H4 (cell line): ENCODE measurements at places on chromosomes 5 and 9. TPM values are rescaled to one million over a fixed set of nuclear protein-coding genes. Genes with fewer than 3 reads are reported as not detected.

- DNase-seq: no peak
Measured at GRCh38 chr5:45696206-45696836, at the start of gene HCN1. HCN1 (minus strand) TSS chr5:45696380.

- no peak for DNase-seq
Measured at GRCh38 chr5:139110526-139111168, 87.5 kb downstream of the SIL1 start.

DNA sequence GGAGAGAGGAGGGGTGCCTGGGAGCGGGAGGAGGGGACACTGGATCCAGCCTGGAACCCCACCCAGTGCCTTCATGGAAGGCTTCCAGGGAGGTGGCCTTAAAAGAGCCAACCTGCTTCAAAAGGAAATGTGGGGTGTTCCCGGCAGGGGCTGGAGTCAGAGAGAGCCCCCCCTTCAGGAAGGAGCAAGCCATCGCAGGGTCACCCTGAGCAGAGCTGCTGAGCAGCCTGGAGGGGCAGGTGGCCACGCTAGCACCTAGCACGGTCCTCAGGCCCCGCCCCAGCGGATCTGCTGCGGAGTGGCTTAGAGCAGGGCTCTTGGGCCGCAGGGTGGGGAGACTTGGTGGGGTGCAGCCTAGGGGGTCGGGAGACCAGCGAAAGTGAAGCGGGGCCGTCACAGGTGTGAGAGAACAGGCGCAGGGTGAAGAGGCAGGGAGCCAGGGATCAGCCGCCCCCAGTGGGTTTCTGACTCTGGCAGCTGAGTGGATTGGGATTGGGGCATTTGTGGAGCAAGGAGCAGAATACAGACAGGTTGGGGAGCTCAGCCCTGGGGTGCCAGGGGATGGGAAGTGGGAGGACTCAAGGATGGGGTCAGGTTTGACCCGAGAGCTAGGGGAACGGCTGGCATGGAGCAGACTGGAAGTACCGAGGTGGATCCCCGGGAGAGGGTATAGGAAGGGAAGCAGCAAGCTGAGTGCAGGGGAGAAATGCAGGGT, 1.5 kb downstream of the LCN2 start:
- no peak for DNase-seq

GRCh38 chr9:77374266-77374665, 196.9 kb downstream of the VPS13A start:
- no peak for DNase-seq

DNA sequence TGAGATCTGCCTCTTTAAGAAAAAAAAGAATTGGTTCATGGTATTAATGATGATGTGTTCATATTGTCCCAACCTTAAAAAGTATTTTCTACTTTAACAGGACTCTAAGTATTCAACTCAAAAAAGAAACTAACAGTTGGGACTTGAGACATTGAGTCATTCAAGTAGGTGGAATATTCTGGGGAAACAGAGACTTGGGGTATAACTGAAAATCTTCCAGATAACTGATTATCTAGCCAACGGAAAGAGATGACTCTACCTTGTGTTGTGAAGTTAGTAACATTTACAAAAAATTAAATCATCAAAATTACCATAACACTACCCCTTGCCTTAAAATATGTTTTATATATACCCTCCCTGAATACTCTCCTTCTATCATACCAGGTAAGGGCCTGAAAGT, 19.1 kb downstream of the OXCT1 start:
- no peak for DNase-seq

DNA sequence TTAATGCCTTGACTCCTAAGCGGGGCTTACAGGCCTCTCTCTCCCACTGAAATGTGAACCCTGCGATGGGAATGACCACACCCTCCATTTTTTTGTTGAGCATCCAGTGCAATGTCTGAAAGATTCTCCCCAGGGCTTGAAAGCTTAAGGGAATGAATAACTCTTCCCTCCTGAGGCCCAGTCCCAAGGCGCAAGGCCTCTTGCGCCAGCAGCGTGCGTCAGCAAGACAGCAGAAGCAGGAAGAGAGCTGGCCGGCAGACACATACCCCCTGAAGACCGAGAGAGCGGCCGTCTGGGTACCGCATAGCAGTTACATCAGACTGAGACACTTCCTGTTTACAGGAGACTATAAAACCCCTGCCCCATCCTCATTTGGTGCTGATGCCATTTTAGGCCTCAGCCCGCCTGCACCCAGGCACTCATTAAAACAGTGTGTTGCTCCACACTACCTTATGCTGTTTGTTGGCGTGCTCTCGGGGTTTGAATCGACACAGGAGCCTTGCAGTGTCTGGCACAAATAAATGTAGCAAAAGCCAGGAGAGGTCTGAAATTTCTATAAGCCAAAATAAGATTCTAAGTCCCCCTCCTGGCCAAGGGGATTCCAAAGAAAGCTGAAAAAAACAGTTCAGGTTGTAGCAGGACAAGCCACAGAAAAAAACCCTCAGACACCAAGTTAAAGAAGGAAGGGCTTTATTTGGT, 62.3 kb downstream of the GDNF start:
- DNase-seq: no peak

DNA sequence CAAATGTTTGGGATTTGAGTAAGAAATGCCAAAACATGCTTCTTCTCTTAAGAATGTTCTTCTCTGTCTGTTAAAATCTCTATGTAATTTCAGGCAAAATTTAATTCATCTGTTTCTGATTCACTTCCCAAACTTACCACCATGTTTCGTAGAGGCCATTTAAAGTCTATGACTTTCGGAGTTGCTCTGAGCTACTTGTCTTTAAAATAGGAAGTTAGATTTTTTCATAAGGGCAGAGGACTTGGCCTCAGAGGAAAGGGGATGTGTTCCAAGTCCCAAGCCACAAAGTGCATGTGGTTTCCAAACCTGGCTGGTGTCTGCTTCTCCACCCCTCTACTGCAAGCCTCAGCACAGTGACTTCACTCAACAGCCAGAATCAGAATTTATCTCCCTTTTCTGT, 111.3 kb upstream of the ADRA1B start:
- no peak for DNase-seq

GRCh38 chr9:69768716-69769115, 8.9 kb upstream of the PTAR1 start:
- DNase-seq: no peak

DNA sequence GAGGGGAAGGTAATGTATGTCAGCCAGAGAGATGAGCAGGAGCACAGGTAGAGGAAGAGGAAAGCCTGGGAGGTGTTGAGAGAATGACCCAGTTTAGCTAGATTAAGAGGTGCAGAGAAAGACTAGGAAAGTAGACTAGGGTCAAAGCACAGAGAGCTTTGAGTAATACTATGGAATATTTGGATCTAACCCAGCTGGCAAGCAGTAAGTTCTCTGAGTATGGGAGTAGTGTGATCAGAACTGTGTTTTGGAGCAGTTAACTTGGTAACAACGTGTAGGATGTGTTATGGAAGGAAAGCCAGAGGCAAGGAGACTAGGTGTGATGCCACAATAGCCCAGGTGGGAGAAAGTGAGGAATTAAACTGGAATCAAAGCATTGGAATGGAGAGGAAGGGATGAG, 84.9 kb upstream of the PTGER4 start:
- no peak for DNase-seq

DNA sequence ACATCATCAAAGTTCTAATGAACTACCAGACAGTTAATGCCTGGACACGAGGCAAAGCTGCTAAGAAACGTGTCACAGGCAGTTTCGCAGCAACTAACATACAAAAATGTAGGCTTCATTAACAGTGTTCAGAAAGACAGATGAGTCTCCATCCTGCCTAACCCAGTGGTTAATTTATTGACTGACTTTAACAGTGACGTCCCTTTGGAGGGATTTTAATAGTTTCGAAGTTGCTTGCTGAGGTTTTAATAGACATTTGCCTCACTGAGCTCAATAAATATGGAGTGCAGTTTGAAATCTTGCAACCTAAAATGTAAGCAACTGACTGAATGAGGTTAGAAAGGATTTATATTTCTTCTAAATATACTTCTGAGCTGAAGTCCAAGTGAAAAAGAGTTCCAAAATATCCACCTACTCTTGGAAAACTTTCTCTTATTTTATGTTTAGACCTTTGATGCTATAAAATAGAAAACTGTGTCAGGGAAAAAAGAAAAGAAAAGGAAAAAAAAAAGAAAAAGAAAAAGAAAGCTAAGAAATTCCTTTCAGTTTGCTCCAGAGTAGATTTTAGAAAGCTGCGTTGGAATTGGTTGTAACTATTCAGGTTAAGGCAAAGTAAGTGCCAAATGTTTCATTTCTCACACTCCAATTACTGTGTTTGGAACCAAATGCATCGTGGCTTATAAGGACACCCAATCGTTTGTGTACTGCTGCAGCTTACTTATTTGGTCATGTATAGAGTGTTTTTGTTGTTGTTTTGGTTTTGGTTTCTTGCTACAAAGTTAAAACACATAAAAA, 2016.6 kb downstream of the MAT2B start:
- DNase-seq: no peak

DNA sequence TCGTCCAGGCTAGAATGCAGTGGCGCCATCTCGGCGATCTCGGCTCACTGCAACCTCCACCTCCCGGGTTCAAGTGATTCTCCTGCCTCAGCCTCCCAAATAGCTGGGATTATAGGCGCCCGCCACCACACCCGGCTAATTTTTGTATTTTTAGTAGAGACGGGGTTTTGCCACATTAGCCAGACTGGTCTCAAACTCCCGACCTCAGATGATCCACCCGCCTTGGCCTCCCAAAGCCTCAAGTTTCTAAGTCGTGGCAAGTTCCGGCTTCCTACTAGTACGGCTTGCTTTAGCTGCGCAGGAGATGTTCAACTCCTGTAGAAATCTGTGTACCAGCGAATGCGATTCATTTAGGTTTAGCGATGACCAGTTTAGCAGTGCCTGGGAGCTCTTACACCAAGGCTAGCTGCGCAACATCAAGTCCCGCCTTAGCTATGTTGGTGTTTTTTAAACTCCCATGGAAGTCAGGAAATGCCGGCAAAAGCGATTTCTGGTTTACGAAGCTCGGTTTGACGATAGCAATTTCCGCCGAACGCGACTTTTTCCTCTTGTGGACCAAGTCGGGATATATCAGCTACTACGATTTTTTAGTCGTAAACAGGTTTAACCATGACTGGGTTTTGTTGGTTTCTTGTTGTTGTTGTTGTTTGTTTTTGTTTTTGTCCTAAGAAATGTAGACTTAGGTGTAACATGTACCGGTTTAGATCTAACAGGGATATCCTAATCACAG, 46.4 kb downstream of the ANXA2R start:
- peak; percentile 71 for DNase-seq

DNA sequence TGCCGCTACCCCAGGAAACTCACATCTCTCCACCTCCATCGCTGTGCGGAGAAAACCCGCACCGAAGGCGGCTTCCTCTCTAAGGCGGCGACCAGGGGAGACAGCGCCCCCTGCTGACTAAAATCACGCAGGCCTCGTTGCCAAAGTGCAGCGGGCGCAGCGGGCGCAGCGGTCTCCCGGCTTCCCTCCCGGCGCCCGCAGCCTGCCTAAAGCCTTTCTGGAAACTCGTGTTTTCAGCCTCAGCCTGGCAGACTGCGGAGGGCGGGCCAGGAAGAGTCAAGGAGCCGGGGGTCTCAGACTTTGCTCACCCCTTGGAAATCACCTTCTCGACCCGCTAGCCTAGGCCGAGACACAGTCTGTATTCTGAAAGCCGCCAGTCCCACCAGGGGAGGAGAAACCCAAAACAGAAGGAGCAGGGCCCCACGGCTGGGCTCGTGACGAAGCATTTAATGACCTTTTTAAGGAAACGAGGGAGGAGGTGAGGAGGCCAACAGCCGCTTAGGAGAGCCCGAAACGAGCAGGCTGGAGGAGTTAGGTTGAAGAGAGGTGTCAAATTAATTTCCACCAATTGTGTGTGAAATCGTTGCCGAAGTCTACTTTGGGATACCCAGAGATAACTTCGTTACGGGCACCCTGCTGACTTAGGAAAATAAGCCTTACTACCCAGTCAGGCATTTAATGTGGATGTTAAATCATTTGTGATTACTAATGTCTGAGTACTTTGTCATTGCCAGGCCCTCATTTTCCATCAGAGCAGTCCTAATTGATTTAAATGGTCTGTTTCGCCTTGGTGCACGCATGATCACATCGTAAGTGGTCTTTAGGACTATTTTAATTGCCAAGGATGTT, 7.3 kb upstream of the FOXB2 start:
- no peak for DNase-seq

GRCh38 chr5:36724467-36725332, 118.3 kb downstream of the SLC1A3 start:
- DNase-seq: no peak

DNA sequence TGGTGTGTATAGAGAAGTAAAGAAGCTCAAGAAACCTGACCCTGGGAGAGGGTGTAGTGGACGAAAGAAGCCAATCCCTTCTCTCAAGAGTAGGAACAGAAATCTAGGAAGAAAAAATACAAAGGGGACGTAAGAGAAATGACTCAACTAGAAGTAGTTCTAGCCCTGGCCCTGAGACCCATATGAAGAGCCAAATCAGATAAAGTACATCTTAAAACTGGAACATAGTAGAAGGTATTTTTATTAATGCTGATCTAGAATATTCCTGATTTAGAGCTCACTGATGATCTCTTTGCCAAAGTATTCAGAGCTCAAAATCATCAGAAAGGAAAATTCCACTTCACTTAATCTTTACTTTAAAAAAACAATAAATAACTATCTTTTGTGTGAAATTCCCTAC, 184.8 kb downstream of the MLLT3 start:
- no peak for DNase-seq

GRCh38 chr5:145697251-145697990, 137.7 kb downstream of the PRELID2 start:
- peak; percentile 67 for DNase-seq

GRCh38 chr5:44664711-44665100, 144.0 kb upstream of the MRPS30 start:
- no peak for DNase-seq

- no peak for DNase-seq
Measured at GRCh38 chr5:82097-82496, 9.9 kb upstream of the PLEKHG4B start.

DNA sequence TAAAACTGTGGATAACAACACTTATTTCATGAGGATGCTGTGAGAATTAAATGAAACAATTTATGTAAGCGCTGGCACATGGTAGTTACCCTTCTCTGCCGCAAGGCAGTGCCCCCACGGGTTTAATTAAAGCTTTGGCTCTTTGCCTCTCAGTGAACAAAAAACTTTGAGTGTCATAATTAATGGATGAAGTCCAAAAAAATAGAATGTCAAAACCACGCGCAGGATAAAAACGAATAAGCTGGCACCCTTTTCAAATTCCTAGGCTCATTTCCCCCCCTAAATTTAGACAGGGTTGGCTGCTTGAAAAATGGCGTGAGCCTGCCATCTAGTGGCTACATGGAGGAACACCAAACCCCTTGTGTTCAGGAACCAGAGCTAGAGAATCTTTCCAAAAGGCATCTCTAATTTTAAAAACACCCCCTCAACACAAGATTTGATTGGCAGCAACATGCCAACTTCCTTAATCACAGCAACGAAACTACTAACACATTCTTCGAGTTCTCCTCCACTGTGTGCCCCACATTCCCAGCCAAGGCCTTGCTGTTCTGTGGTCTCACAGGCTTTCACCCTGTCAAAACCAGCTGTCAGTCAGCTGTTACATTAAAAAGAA, 29.0 kb upstream of the CCNG1 start:
- peak; percentile 52 for DNase-seq

The SLCO6A1 gene
- total RNA-seq: not detected in 2 replicates

The IL4 gene
- total RNA-seq: not detected in 2 replicates

The TMEM174 gene
- total RNA-seq: not detected in 2 replicates

The ADGRD2 gene
- total RNA-seq: not detected in 2 replicates

The HTR4 gene
- total RNA-seq: not detected in 2 replicates

The GFI1B gene
- total RNA-seq: 0.10 TPM in 1 of 2 replicates, not detected in the other

The DEPDC1B gene
- total RNA-seq: 31.9 and 41.6 TPM in 2 replicates

The MCIDAS gene
- total RNA-seq: 0.21 and 0.48 TPM in 2 replicates

The MSMP gene
- total RNA-seq: not detected in 2 replicates

The ELAVL2 gene
- total RNA-seq: 6.2 and 35.2 TPM in 2 replicates

The SPATA31C2 gene
- total RNA-seq: not detected in 2 replicates

The OR2V2 gene
- not detected in 2 replicates for total RNA-seq

The BRINP1 gene
- total RNA-seq: not detected in 2 replicates

The IQGAP2 gene
- 3.6 and 4.0 TPM in 2 replicates for total RNA-seq

The FAM174A gene
- 22.8 and 25.0 TPM in 2 replicates for total RNA-seq

The LRRC70 gene
- 0.04 TPM in 1 of 2 replicates, not detected in the other for total RNA-seq
